Chondrocyte (in vitro differentiated cells): ENCODE measurements at places on chromosomes 7 and 10. TPM values are rescaled to one million over a fixed set of nuclear protein-coding genes. Genes with fewer than 3 reads are reported as not detected.

- H3K4me1 ChIP-seq = peaks cover 45% of the 10 kb centered on the region
- no peaks in the 10 kb centered on the region for H3K27me3 ChIP-seq
- H3K36me3 ChIP-seq = no peaks in the 10 kb centered on the region
Observed at GRCh38 chr7:132377015-132377414, 199.3 kb downstream of the PLXNA4 start.

DNA sequence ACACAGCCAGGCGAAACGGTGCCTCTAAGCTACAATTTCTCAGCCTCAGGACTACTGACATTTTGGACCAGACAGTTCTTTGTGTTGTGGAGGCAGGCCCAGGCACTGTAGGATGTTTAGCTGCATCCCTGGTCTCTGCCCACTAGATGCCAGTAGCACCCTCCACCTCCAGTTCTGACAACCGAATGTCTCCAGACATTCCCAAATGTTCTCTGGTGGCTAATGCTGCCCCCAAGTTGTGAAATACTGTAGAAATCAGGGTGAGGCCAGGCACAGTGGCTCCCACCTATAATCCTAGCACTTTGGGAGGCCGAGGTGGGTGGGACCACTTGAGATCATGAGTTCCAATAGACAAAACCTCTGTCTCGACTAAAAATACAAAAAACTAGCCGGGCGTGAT is 18.2 kb downstream of the HNRNPF start:
- H3K27ac ChIP-seq = no peak overlapping the region
- no peaks in the 10 kb centered on the region for H3K27me3 ChIP-seq
- H3K4me1 ChIP-seq = peaks cover 17% of the 10 kb centered on the region
- DNase-seq = peak; percentile 26
- H3K36me3 ChIP-seq = peaks cover 53% of the 10 kb centered on the region

DNA sequence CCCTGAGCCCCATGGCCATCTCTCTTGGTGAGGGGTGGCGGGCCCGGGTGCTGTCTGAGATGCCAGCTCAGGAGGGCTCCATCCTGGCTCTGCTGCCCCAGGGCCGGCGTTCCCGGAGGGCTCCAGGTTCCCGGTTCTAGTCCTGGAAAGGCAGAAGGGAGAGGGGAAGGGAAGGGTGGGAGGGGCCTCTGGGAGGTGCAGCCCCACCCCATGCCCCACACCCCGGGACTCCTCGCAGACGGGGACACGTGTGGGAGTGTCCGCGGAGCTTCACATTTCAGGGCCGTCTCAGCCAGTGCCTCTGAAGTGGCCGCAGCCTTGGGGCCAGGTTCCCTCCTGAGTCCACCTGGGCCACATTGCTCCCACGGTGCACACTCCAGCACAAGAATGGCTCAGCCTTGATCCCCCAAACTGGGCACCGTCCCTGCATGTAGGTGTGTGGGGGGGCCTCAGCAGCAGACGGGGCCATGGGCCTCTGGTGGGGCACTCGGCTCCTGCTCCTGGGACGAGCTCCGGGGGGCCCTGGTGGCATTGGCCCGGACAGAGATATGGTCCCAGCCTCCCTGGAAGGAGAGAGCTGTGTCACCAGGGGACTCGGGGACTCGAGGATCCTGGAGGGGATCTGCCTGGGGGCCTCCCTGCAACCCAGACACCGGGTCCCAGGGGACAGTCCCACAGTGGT is 5.8 kb downstream of the BHLHA15 start:
- peaks cover 9% of the 10 kb centered on the region for H3K36me3 ChIP-seq
- no peak overlapping the region for H3K27ac ChIP-seq
- no peaks in the 10 kb centered on the region for H3K27me3 ChIP-seq
- peak; percentile 75 for DNase-seq

DNA sequence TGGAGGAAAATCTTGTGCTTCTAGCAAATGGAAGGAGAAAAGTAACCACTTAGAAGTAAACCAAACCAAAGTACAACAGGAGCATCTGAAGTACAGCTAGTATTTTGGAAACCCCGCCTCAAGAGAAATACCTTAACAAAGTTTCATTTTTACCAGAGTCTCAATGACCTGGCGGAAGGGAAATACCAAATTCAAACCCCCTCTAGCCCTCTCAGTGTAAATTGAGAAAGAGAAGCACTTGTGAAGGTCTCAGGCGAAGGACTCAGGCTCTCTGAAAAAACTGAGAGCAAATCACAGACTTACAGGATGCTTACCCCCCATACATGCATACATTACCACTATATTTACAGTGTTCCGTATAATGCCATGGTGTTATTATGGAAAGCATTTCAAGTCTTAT is 70.1 kb downstream of the ZPBP start:
- H3K27me3 ChIP-seq = no peaks in the 10 kb centered on the region
- H3K27ac ChIP-seq = no peak overlapping the region
- DNase-seq = no peak
- no peaks in the 10 kb centered on the region for H3K4me1 ChIP-seq
- no peaks in the 10 kb centered on the region for H3K36me3 ChIP-seq

TFPI2 gene
- 6.0 to 14.1 TPM (median 10.6 TPM) in 3 replicates for total RNA-seq
